ENCODE measurements at places on chromosomes 7 and 10. TPM values are rescaled to one million over a fixed set of nuclear protein-coding genes. Genes with fewer than 3 reads are reported as not detected.

The MAGI2 gene
- total RNA-seq = 3.3 TPM

The MYOF gene
- total RNA-seq = 231 TPM

The NODAL gene
- not detected for total RNA-seq

The GRM3 gene
- not detected for total RNA-seq

The CYP26A1 gene
- 0.19 TPM for total RNA-seq

The OR9A2 gene
- total RNA-seq = not detected

The NUTM2B gene
- total RNA-seq = 0.28 TPM

The LRRC4 gene
- not detected for total RNA-seq

The NPVF gene
- total RNA-seq = not detected

The DKK1 gene
- 174 TPM for total RNA-seq

The TECTB gene
- total RNA-seq = not detected

The FZD8 gene
- total RNA-seq = 19.7 TPM

The CYP2W1 gene
- total RNA-seq = not detected

The FEZF1 gene
- not detected for total RNA-seq

The TSPAN33 gene
- total RNA-seq = 0.19 TPM

The SMKR1 gene
- not detected for total RNA-seq

The PNLIPRP2 gene
- not detected for total RNA-seq

The PPP1R3A gene
- total RNA-seq = not detected

The DENND10 gene
- 43.7 TPM for total RNA-seq

The PTPN12 gene
- total RNA-seq = 45.1 TPM

The LIPN gene
- total RNA-seq = not detected

The ANKRD2 gene
- 0.85 TPM for total RNA-seq

The RNF32 gene
- total RNA-seq = 0.77 TPM

The AKR1C4 gene
- not detected for total RNA-seq

The NKX2-3 gene
- total RNA-seq = not detected

The SH2D4B gene
- under 0.01 TPM for total RNA-seq

The AKR1C8 gene
- not detected for total RNA-seq

The PTPN20 gene
- total RNA-seq = 1.3 TPM

The LRGUK gene
- 0.28 TPM for total RNA-seq

The DIP2C gene
- 6.7 TPM for total RNA-seq

The CPXM2 gene
- total RNA-seq = 15.5 TPM

The UFSP1 gene
- 6.8 TPM for total RNA-seq

The COL13A1 gene
- 44.3 TPM for total RNA-seq

The RINT1 gene
- total RNA-seq = 16.9 TPM

The NRCAM gene
- 2.3 TPM for total RNA-seq

The GIMAP1 gene
- not detected for total RNA-seq

The PRSS2 gene
- not detected for total RNA-seq

Data from regular cardiac myocyte (primary cell).